ENCODE measurements at places on chromosomes 1 and 21. TPM values are rescaled to one million over a fixed set of nuclear protein-coding genes. Genes with fewer than 3 reads are reported as not detected.

Gene PROX1
- 125 TPM for total RNA-seq

Gene ZNF124
- total RNA-seq = 93.8 TPM

Gene TMEM269
- total RNA-seq = under 0.01 TPM

Gene MINDY1
- 10.7 TPM for total RNA-seq

Gene HPCAL4
- total RNA-seq = not detected

Gene OLIG2
- not detected for total RNA-seq

Gene STUM
- 0.33 TPM for total RNA-seq

Gene WNT3A
- not detected for total RNA-seq

Gene LAMC2
- total RNA-seq = 0.09 TPM

Gene SAMD13
- 0.43 TPM for total RNA-seq

Gene SUSD4
- 0.09 TPM for total RNA-seq

Gene GREM2
- not detected for total RNA-seq

Gene OR2T11
- not detected for total RNA-seq

Gene VASH2
- under 0.01 TPM for total RNA-seq

Gene C4BPA
- total RNA-seq = not detected

Gene ACTL8
- total RNA-seq = not detected

Gene WASF2
- total RNA-seq = 31.1 TPM

Gene RBM8A
- 123 TPM for total RNA-seq

Gene CYP4A11
- total RNA-seq = not detected

Gene GBP6
- not detected for total RNA-seq

Gene CAPZA1
- total RNA-seq = 178 TPM

Gene AMY1C
- not detected for total RNA-seq

Gene CLEC20A
- not detected for total RNA-seq

Gene NCSTN
- total RNA-seq = 67.6 TPM

Gene CAPN8
- total RNA-seq = not detected

Gene SELP
- total RNA-seq = 0.34 TPM

Gene CAPN9
- under 0.01 TPM for total RNA-seq

Gene GLMP
- 54.0 TPM for total RNA-seq

Gene TARDBP
- total RNA-seq = 105 TPM

Gene HES2
- 5.9 TPM for total RNA-seq

Gene OLFML2B
- 0.09 TPM for total RNA-seq

Gene MOB3C
- total RNA-seq = 11.8 TPM

Gene TTLL7
- total RNA-seq = 0.65 TPM

Gene FRRS1
- total RNA-seq = 1.2 TPM

Gene SPRR2F
- total RNA-seq = not detected

Gene MIXL1
- not detected for total RNA-seq

Gene CCDC17
- 0.87 TPM for total RNA-seq

Gene FAM151A
- total RNA-seq = not detected

Gene LMX1A
- not detected for total RNA-seq

Gene HAO2
- not detected for total RNA-seq

Gene MEX3A
- total RNA-seq = 4.8 TPM

Gene LCE3E
- total RNA-seq = not detected

Gene SARS1
- total RNA-seq = 147 TPM

All from dermis lymphatic vessel endothelial cell (primary cell).